ENCODE measurements at places on chromosomes 1 and 21.

DNA sequence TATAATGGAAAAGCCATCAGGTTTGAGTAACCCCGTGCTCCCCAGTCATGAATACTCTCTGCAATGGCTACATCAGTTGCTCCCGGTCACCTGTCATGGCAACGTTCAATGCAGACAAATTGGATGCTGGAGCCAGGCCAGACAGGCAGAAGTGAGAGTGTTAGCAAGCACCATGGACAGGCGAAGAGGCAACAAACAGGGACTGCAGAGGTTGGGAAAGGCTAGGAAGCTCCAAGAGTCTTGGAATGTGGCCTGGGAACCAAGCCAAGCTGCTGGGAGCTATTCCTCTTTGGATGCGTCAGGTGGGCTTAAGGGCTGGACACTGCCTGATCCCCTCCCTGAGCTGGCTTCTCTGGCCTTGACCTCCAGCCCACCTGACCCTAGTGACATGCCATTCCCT lies 102.9 kb downstream of the ACTL8 start:
- no peak for DNase-seq

DNA sequence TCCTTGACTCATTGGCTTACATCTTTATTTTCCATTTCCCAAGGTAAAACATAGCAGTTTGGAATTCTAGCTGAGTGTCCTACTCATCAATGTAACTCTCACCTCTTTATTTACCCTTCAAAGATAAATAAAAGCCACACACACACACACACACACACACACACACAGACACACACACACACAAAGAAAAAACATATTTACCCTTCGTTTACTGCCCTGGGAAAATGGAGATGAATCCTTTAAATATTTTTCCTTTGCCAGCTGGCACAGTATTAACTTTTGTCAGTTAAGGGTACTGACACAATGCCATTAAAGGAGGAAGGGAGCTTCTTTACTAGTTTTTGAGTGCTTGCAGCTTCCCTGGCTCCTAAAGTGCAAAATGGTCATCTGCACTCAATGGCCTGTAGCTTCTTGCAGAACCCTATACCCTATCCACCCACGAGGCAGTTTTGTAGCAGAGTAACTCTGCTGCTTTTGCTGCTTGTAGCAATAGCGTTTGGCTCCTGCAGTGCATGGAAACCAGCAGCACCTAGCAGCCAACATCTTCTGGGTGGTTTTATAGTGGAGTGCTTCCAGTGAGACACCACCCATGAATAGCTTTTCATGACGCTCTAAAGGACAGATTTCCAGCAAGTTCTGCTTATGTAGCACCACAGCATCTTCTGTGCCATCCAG lies 103.7 kb downstream of the HS2ST1 start:
- no peak for DNase-seq

DNA sequence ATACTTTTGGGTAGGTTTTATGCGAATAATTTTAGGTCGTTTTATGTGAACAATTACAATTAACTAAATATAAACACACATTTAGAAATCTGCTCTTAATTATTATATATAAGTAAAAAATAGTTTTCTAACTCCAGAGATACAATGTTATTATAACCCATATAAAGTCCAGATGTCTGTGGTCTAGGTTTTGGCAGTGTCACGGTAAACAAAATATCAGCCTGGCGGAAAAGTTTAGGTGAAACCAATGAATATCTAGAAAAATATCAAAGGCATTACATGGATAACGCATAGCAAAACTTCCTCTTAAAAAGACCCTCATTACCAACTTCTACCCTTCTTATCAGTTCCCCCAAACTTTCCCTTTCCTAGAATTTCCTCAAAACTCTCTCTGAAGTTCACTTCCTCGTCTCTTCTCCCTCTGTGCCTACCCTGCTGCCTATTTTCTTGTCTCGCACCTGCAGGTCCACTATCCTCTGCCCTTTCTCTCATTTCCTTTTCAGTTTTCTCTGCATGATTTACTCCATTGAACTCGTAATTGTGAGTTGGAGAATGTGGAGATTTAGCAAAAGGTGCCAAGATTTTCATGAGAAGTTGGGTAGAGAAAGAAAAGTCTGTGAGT lies 21.8 kb downstream of the VTCN1 start:
- no peak for DNase-seq

- DNase-seq: peak; percentile 23
These were observed 520.8 kb downstream of the NUF2 start for GRCh38 chr1:163842571-163842970.

GRCh38 chr1:36148821-36149236 lies 457 bp downstream of the TRAPPC3 start:
- no peak for DNase-seq

- no peak for DNase-seq
These were observed 458 bp downstream of the CRABP2 start for GRCh38 chr1:156704930-156705320.

GRCh38 chr1:167922023-167922422 lies 8.1 kb upstream of the ADCY10 start:
- no peak for DNase-seq

- no peak for DNase-seq
These were observed 1.3 kb upstream of the UBE4B start for GRCh38 chr1:10031461-10031860.

DNA sequence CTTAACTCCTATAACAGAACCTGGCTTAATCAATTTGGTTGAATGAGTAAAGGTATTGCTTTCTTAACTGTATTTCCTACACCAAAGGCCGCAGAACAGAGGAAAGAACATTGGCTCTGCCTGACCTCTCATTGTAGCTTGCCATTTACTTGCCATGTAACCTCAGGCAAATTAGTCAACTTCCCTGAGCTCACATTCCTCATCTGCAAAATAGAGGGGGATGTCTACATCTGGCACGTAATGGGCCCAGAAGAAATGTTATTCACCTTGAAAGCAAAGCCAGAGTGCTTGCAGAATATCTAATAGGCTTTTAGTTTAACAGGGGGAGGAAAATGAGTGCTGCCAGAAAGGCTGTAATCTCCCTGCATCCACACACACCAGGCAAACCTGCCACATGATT lies 44.3 kb downstream of the LAMC2 start:
- DNase-seq: no peak

- no peak for DNase-seq
These were observed 37.8 kb upstream of the SLC2A1 start for GRCh38 chr1:42996384-42996970.

GRCh38 chr1:14678011-14678638 lies 79.6 kb downstream of the KAZN start:
- DNase-seq: no peak

DNA sequence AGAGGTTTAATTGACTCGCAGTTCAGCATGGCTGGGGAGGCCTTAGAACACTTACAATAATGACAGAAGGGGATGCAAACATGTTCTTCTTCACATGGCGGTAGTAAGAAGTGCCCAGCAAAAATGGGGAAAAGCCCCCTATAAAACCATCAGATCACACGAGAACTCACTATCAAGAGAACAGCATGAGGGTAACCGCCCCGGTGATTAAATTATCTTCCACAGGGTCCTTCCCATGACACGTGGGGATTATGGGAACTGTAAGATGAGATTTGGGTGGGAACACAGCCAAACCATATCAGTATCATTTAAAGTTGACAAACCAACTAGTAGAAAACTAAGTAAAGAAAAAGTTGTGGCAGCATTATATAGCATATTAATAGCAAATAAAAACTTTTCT lies 71.3 kb upstream of the DNAJC6 start:
- no peak for DNase-seq

- no peak for DNase-seq
These were observed 146.1 kb upstream of the LMO4 start for GRCh38 chr1:87182611-87183010.

DNA sequence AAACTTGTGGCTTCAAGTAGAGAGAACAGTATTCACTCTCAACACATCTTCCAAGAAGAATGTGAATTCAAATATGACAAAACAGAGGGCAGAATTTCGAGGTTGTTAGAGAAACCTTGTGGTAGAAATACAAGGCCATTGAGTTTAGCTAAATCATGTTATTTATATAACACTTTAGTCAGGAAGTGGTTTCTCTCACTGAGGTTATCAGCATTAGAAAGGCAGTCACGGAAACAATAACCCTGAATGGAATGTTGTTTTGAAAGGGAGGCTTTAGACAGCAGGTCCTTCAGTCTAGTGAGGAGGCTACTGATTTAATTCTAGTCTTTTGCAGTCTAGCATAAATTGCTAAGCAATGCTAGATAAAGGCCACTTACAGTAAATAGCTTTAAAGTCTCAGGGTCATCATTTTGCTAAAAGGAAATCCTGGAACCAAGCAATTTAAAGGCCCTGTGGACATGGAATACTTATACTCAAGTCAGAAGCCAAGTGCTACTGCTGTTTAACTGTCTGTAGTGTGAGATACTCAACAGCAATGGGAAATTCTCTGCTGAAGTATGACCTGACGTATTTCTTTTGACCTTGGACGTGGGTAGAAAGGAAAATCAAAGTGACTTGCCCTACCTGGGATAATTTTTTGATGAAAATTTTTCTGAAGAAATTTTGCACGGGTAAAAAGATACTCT lies 89.0 kb upstream of the CHODL start:
- DNase-seq: no peak

- no peak for DNase-seq
These were observed at the start of gene C1orf87 for GRCh38 chr1:60073605-60074278. Gene C1orf87, minus strand, starts transcription at chr1:60073770. Its CDS starts 1,127 bp downstream, at chr1:60072643.

DNA sequence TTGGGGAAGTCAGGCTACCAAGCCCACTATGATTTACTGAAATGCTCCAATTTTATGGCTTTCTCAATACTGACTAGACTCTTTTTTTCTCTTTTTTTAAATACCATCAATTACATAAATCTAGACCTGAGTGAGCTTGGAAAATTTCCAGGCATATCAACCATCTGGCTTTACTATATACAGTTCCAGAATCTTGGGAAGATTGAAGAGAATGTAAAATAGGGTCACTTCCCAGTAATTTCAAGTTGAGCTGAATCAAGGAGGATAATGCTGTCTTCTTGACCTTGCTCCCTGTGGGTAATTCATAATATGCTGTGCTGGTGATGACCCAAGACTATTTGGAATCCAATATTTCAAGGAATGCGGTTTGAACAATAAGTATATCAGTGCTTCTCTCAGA lies 108.1 kb downstream of the MAP3K21 start:
- DNase-seq: no peak

DNA sequence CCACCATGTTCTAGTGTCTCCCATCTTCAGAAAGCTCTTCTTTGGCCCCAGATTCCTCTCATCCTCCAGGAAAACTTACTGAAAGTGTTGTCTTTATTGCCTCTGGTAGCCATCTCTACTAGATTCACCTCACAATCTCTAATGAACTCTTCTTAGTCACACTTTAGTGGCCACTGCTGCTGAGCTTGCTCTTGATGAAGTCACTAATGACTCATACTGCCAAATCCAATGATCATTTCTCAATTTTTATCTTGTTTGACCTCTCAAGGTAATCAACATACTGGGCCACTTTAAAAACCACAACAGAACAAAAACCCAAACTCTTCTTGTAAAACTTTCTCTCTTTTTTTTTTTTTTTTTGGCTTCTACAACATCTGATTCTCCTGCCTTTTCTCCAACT lies 196.4 kb downstream of the LHX8 start:
- no peak for DNase-seq

DNA sequence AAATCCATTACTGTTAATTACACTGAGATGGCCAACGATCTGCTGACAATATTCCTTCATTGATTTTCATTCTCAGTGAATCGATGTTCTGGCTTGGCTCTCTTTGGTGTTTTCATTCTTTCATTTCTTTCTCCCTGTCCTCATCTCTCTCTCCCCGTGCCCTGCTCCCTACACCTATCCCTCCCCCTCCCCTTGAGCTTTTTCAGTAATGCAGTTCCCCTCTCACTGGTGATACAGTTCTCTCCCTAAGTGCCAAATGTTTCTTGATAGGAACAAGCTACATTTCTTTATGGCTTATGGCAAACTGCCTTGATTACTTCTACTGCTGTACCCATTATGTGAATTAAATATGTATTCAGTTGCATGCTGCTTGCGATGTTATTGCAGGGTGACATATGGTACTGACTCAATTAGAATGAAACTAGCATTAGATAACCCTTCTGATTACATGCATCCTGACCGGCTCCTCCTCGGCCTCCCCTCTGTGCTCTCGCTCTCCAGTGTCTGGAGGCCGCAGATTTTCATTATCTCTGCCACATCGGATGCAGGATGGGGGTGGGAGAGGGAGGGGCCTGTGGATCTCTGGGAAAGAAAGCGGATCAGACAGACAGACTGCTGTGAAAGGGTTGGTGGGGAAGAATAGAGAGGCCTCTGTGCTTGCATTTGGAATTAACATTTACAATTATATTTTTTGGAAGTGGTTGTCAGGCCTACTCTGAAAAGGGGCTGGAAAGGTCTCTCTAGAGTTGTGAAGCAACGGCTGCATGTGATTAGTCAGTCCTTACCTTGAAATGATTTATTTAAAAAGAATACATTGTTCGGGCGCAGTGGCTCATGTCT lies 130.9 kb downstream of the PBX1 start:
- no peak for DNase-seq

- DNase-seq: peak; percentile 86
These were observed 14.3 kb upstream of the ALG14 start for GRCh38 chr1:95086949-95087533.

DNA sequence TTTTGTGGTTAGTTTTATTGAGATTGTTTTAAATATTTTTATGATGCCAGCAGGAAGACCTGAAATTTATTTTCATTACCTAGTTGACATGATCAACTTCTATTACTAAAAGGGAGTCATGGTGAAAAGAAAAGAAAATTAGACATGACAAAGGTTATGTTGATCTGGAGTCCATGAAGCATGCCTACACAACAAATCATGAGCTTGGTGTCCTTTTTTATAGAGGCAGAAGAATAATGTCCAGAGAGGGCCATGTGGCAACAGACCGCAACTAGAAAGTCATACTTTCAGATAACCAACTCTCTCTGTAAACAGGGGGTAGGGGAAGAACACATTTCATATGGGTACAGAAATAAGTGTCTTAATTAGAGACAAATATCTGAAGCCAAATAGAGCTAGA lies 175.5 kb upstream of the HOOK1 start:
- DNase-seq: no peak

- no peak for DNase-seq
These were observed 7.0 kb downstream of the TMEM63A start for GRCh38 chr1:225875044-225875815.

- DNase-seq: no peak
These were observed 177.4 kb downstream of the LBR start for GRCh38 chr1:225250432-225250831.

DNA sequence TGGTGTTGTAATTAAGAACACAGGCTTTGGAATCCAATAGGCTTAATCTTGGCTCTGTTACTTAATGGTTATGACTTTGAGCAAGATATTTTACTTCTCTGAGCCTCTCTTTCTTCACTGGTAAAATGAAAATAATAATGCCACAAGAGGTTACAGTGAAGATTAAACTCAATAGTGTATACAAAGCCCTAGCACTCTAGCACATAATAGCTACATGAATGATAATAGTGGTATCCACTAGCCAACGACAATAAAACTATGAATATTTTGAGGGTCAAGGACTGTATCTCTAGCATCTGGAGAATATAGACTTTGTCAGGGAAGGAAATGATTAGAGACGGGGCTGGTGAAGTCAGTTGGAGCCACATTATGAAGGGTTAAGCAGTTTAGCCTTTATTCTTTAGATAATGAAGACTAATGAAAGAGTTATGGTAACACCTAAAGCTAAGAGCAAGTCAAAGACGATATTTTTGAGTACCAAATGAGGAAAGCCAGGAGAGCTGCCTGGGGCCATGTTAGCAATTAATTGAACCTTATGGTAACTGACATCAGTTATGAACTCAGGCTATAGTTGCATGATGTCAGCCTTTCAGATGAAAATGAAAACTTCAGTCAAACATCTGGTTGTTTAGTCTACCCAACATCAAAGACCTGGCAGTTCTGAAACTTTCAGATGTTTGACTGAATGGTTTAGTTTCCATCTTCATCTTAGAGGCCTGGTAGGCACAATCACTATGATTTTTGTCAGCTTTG lies 32.8 kb upstream of the RNF11 start:
- DNase-seq: no peak

GRCh38 chr1:182713939-182714338 lies 29.6 kb upstream of the RGS8 start:
- no peak for DNase-seq
